GM23248 (cell line): ENCODE measurements at places on chromosomes 7 and 10. TPM values are rescaled to one million over a fixed set of nuclear protein-coding genes. Genes with fewer than 3 reads are reported as not detected.

The MALRD1 gene
- total RNA-seq, result 0.13 TPM in 1 of 2 replicates, not detected in the other

GRCh38 chr10:69624245-69624786, 5.7 kb upstream of the FAM241B start:
- no peak for DNase-seq

The XRCC2 gene
- total RNA-seq, result 0.76 and 1.1 TPM in 2 replicates

The RAB19 gene
- not detected in 2 replicates for total RNA-seq

The SLC29A4 gene
- total RNA-seq, result 1.2 and 2.1 TPM in 2 replicates
